ENCODE measurements at places on chromosomes 3 and 15.

GRCh38 chr3:32994045-32994444 lies 42.6 kb downstream of the CCR4 start:
- no peak for DNase-seq

DNA sequence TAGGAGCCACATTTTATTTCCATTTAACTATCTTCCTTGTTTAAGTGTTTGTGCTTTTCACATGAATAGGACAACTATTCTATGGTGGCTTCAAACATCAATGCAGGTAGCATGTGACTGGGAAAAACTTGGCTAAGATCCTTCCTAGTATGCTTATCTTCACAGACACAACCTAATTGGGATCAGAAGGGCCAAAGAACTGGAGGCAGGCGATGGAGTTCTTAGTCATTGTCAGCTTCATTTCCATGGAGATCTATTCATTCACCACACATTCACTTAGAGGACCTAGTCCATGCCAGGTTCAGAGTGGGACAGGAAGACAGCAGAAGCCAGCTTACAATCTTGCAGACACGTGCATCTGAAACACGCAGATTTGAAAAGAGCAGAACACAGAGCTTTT lies 277.5 kb upstream of the PPP2R3A start:
- DNase-seq, result no peak

- DNase-seq, result no peak
Observed at GRCh38 chr15:29150515-29151483, 118.8 kb downstream of the NSMCE3 start.

DNA sequence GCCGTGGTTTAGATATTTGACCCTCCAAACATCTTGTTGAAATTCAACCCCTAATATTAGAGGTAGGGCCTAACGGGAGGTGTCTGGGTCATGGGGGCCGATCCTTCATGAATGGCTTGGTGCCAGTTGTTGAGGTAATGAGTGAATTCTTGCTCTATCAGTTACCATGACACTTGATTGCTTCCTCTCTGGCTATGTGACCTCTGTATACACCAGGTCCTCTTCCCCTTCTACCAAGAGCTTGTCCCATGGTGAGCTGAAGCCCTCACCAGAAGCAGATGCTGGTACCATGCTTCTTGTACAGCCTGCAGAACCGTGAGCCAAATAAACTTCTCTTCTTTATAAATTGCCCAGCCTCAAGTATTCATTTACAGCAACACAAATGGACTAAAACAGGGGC lies 41.8 kb upstream of the TIPARP start:
- DNase-seq, result no peak

GRCh38 chr3:14925729-14926591 lies 21.4 kb upstream of the NR2C2 start:
- peak; percentile 32 for DNase-seq

DNA sequence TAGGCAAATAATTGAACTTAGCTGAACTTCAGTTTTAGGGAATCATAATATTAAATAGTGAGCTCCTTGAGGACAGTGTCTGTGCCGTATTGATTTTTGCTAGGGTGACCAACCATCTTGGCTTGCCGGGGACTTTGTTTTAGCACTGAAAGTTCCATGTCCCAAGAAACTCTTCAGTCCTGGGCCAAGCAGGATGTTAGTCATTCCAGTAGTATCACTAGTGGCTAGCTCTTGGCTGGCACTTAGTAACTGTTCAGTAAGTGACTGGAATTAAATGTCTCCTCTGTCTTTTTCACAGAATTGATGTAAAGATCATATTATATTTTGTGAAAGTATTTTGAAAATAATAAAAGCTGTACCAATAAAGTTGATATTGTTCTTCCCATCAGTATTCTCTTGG lies 42.3 kb downstream of the RSRC1 start:
- no peak for DNase-seq

DNA sequence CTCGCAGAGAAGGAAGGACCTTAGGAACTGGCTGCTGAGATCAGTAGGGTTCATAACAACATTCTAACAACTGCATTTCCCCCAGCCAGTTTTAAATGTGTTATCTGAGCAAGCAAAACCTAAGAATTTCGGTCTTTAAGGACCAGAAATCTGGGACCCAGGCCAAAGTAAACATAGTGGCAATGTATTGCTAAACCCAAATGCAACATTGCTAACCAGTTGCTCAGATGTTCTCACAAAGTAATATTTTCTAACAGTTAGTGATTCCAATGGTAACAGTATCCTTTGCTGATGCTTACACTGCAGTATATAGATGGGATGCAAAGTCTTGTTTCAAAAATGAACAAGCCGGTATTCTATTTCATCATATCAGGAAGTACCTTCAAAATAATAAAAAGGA lies 254.3 kb downstream of the RYR3 start:
- no peak for DNase-seq

DNA sequence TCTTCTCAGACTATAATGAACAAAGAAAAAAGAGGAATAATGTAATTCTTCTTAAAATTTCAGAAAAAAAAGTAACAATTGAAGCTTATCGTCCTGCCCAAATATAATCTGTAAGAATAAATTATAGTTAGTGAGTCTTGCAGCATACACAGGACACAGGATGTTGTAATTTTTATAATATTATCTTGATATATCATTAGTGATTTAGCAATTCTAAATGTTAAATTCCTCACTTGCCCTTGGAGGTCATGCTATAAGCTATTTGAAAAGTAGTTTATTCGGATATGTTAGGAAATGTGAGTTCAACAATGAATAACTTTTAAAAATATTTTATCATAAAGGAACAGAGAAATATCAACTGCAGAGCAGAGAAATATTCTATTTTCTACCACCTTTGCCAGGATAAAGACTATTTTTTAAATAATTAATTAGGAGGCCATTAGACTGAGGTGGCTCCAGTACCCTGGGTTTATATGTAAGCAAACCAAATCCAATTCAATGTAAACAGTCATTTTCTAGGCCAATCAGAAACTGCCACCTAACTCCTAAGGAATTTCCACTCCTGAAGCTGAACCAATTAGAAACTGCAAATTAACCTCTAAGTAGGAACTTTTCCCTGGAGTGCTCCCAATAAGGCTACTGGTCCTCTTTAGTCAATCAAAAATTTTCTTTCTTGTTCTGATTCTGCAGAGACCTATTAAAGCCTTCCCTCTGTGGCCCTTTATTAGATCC lies 1109.3 kb downstream of the ROBO2 start:
- DNase-seq, result no peak

DNA sequence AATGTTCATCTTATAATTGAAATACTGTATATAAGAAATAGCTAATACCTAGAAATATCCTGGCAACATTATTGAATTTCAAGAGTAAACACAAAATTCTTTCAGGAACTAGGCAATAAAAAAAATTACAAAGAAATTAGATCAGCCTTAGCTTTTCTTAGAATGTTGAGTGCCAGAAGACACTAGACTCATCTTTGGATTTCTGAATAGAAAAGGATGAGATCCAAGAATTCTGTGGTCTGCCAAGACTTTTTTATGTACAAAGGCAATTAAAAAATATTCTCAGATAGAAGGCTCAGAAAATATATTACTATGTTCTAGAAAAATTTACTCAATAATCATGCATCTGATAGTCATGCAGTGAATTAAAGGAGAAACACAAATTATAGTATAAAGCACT lies 294.5 kb upstream of the CDIN1 start:
- DNase-seq, result no peak

DNA sequence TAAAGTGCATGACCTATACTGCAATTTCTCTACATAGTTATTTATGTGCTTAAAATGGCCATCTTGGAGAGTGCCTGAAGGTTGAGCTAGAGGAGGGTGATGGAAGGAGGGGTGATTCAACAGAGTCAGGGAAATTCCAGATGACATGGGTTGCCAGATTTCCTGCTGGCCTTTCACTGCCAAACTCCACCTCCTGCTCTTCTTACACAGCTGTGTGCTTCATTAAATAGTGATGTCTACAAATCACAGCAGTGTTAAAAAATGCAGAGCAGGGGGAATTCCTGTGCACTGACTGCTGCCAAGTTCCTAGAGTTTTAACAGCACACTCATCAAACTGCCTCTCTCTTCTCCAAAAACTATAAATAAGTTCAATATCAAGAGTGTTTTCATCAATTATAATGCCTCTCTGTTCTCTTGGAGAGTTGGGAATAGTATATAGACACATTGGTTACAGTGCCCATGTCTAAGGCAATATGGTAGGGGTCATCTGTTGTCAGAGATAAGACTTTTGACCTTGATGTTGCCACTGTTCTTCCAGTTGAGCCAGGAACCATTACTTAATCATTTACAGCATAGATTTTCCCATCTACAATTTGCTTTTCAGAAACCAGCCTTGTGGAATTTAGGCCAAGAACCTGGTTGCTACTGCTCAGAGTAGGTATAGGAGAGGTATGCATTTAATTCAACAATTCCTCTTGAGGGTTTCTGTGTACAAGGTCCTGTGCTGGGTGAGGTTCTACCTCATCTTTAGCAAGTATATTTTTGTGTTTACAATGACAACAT lies 79.6 kb downstream of the TP63 start:
- DNase-seq, result peak; percentile 22

- DNase-seq, result no peak
Observed at GRCh38 chr3:175495331-175495730, 636.2 kb downstream of the NAALADL2 start.

- DNase-seq, result no peak
Observed at GRCh38 chr3:134216191-134216764, 34.4 kb downstream of the RYK start.

- DNase-seq, result no peak
Observed at GRCh38 chr3:113275583-113275928, 64.2 kb downstream of the BOC start.

- DNase-seq, result no peak
Observed at GRCh38 chr3:133453383-133453782, 53.5 kb downstream of the BFSP2 start.

DNA sequence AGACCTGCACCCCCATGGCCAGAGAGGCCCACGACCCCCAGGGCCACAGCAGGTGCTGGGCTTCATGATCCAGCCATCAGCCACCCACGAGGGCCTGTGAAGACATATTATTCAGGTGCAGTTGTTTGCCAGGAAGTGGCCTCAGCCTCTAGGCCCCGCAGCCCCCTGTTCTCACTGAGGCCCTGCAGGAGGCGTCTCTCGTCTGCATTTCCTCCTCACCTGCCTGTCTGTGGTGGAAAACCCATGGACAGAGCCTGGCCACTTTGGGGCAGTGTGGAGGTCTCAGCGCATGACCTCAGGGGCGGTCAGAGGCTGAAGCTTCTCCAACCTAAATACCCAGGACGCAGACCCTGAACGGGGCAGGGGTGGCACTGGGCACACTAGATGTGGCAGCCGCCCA lies 18.6 kb downstream of the UROC1 start:
- no peak for DNase-seq

GRCh38 chr15:84736375-84736774 lies 12.0 kb upstream of the ZNF592 start:
- DNase-seq, result no peak

DNA sequence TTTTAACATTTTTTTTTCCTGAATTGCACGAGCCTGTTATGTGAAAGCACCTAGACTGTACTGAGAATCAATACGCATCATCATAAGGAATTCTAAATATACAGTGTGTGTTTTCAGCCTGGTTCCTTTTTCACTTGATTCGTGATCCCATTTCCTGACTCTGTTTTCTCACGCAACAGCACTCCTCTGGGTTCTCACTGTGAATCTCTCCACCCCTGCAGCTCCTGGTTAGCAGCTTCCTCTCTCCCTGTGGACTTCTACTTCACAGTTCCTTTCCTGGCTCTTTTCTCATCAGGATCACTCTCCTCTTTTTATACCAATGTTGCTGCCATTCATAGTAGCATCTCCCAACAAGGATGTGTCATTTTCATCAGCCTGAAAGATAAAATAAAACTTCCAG lies 297.2 kb downstream of the CADM2 start:
- no peak for DNase-seq

DNA sequence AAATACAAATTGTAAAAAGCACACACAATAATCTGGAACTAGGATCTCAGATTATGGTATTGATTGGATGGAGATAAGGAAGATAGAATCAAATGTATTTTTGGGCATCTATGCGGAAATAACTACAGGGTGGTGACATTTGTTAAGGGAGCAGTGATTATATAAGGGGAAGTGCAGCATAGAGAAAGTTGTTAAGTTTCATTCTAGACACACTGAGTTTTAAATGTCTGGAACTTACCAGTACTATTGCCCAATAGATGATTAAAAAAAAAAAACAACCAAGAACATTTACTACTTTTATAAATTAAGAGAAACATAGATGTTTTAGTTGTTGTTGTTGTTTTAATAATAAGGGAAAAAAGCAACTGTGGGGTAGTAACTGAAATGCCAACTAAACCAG lies 32.1 kb upstream of the C3orf38 start:
- no peak for DNase-seq

- no peak for DNase-seq
Observed at GRCh38 chr3:186133980-186134379, 25.1 kb upstream of the ETV5 start.

- no peak for DNase-seq
Observed at GRCh38 chr3:128453501-128454309, 13.0 kb downstream of the DNAJB8 start.

DNA sequence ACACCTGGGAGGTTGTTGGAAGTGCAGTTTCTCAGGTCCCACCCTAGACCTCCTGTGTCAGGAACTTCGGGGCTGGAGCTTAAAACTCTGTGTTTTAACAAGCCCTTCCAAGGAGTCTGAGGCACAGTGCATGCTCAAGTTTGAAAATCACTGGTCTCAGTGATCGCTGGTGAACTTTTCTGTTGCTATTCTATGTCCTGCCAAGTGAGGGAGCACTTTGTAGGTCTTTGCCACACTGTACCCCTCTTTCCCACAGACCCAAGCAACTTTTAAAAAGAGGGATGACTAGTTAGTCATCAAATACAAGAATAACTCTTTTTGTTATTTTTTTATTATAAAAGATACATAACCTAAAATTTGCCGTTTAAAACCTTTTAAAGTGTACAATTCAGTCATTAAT lies 133.7 kb downstream of the AGBL1 start:
- DNase-seq, result no peak

GRCh38 chr3:33941804-33942203 lies 143.4 kb downstream of the PDCD6IP start:
- DNase-seq, result no peak

DNA sequence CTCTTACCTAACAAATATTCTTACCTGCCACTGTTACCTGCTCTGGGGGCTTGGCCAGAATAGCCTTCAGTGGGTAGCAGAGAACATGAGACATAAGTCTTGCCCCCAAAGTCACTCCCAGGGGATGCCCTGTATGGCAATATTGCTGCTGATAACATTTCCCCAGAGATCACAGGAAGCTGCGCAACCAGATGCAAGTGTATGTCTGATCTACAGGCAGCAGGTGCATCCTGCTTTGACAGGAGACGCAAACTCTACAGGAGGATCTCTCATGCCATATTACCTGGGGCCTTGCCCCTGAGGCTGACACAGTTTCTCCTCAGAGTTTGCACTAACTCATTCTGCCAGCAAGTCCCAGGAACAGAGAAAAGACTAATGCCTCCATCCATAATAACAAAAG lies 174.4 kb upstream of the LPP start:
- no peak for DNase-seq

- no peak for DNase-seq
Observed at GRCh38 chr3:169998668-169999131, 32.1 kb downstream of the SEC62 start.

All from NCI-H1694 (cell line).